Stimulated activated CD8-positive, alpha-beta memory T cell treated with anti-CD3 and anti-CD28 coated beads, Interleukin-4, amount 100 ng/mL, for 1 hour (primary cell): ENCODE measurements at places on chromosomes 1 and 21.
A peak's percentile ranks its signal among the peaks of the same experiment; 100 is the strongest.

DNA sequence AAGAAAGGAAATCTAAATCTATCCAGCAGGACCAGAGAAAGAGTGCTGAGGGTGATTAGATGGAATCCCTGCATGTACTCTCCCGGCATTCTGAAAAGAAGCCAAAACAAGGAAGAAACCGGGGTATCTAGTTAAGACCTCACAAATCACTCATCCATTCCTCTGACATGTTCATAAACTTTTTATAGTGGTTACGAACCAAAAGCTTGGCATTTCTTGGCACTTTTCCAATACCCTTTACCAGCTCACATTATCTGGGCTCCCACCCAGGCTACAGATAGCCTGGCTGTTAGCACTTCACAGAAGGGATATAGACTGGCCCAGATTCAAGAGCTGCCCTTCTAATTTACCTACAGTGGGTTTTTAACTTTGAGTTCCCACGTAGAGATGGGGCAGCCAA lies 1.8 kb upstream of the C1orf74 start:
- DNase-seq: no peak

DNA sequence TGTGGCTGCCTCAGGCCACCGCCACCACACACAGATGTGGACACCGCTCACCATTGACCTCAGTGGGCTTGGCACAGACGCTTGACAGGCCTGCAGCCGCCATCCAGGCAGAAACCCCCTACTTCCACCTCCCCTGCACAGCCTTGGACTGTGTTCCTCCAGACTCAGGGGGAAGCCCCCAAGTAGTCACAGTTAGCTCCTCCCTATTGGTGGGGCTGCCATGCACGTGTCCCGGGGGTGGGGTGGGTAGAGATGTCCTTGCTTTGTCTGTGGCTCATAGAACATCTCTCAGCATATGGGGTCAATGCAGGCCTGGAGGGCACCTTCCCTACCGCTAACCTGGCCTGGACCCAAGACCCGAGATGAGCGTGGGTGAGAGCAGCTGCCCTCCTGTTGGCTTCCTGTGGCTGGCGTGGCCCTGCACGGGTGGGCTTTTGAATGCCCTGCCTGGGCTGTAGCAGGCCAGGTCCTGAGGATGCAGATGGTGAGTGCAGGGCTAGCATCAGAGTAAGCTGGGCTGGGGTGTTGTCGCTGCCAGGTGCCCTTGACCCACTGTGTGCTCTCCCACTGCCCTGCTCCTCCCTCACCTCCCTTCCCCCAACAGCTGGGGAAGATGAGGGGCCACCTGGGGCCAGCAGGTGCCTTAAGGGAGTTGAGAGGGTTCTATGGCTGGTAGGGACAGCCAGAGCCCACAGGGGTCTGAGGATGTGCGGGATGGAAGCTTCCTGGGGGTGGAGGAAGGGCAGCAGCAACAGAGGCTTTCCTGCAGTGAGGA lies 6.2 kb downstream of the CROCC start:
- DNase-seq: no peak

DNA sequence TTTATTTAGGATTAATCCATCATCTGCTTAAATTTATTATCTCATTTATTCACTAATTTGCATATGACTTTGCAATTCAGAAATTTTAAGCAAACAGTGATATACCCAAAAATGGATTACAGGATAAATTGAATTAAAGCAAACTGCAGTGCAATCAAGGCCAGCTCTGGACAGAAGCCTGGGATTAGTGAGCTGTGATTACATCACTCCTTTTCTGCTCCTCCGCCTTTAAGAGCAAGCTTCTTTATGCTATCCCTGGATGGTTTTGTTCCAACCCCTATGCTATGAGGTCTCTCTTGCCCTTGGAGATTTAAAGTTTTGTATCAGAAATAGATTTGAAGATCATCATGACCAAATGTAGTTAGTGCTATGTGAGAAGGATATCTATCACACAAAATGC lies 32.6 kb downstream of the GPR52 start:
- DNase-seq: no peak

- DNase-seq: no peak
Observed at GRCh38 chr1:240619906-240620621, 8.1 kb upstream of the GREM2 start.

DNA sequence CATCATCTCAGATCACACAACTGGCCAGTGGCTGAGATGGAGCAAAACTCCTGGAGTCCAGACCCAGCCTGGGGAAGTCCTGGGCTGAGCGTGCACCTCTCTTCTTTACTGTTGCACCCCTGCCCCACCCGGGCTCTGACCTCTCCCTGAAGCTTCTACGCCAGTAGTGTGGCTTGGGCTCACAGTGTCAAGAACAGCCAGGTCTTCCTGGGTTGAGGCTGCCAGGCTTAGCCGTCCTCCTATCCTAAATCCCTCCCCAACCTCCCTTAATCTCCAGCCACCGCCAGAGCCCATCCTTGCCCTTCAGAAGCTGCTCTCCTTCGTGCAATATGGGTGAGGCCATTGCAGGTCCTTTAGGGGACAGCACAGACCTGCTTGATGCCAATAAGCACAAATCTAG lies 399.2 kb upstream of the VAMP3 start:
- DNase-seq: no peak

GRCh38 chr1:243435836-243436235 lies 180.0 kb downstream of the SDCCAG8 start:
- no peak for DNase-seq

GRCh38 chr1:92922356-92923035 lies 38.8 kb downstream of the DIPK1A start:
- no peak for DNase-seq

DNA sequence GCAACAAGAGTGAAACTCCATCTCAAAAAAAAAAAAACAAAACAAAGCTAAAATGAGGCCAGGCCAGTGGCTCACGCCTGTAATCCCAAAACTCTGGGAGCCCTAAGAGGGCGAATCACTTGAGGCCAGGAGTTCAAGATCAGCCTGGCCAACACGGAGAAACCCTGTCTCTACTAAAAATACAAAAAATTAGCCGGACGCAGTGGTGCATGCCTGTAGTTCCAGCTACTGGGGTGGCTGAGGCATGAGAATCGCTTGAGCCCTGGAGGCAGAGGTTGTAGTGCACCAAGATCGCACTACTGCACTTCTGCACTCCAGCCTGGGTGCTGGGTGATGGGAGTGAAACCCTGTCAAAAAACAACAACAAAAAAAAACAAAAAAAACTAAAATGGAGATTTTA lies 191.2 kb upstream of the SGIP1 start:
- no peak for DNase-seq

- no peak for DNase-seq
Observed at GRCh38 chr21:37384416-37384815, 17.8 kb downstream of the DYRK1A start.

DNA sequence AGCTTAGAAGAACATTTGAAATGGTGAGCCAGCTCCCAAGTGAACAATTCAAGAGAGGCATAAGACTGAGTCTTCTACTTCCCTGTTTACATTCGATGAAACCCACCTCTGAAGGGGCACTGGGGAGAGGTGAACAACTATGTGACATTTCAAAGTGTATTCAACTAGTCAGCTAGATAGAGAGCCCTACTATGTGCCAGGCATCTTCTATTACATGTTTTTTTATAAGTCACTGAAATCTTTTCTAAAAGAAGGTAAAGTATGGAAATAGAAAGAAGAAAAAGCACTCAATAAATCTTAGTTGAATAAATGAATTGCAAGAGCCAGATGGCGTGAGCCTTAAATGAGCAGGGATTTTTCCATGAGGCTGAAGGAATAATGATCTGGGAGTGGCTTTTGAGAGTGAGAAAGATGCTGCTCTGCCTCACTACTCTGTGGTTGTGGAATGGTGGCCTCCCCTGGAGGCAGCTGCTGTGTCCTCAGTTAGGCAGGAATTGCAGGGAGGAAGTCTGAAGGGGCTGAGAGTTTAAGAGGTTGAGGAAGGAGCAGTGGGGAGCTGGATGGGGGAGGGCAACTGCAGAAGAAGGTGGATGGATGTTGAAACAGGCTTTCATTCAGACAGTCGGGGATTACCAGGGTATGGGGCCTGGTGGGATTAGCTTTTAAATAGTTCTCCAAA lies 10.4 kb upstream of the PTPRF start:
- no peak for DNase-seq

DNA sequence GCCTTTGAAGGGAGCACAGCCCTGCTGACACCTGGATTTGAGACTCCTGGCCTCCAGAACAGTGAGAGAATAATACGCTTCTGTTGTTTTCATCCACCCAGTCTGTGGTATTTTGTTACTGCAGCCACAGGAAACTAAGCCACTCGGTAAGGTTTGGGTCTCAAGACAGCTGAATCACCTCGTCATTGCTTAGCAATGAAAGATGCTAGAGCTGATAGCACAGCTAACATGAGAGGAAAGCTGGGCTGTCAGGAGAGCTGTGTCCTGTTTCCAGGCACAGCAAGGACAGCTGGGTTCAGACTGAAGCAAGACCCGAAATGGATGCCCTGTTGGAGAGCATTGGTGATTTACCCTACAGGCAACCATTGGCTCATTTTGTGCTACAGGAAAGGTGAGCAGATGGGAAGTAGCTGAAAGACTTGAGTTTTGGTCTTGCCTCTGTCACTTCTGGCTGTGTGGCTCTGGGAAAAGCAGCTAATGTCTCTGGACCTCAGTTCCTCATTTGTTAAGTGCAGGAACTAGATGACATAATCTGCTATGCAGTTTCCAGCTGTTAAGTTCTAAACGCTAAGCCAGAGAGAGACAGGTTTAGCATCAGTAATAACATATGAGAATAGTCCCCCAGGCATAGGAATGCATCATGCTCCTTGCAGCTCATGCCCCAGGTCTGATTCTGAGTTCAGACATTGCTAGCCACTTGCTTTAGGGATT lies 58.0 kb downstream of the CLIC6 start:
- no peak for DNase-seq

DNA sequence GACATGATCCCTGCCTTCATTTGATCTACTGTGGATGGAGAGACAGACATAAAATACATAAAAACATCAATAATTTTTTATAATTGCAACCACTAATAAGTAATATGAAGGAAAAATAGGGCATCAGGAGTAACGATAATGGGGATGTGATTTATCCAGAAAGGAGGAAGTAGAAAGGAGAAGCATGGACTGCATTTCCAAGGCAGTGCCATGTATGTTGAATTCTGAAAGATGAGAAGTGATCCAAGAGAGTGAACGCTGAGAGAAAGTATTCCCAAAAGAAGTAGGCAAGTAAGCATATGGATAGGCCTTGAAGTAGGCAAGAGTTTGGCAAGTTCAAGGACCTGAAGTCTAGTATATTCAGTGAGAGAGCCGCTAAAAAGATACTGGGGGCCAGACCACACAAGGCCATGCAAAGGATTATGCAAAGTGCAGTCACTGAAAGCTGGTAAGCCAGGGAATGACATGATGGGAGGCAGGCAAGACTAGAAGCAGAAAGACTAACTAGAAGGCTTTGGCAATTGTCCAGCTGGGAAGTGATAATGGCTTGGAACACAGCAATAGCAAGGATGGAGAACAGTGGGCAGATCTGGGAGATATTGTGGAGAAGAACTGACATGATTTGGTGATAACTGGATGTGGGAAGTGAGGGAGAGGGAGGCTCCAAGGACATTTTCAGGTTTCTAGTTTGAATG lies 85.9 kb downstream of the TM2D1 start:
- DNase-seq: no peak

- DNase-seq: no peak
Observed at GRCh38 chr1:224133741-224134299, 19.9 kb downstream of the FBXO28 start.

DNA sequence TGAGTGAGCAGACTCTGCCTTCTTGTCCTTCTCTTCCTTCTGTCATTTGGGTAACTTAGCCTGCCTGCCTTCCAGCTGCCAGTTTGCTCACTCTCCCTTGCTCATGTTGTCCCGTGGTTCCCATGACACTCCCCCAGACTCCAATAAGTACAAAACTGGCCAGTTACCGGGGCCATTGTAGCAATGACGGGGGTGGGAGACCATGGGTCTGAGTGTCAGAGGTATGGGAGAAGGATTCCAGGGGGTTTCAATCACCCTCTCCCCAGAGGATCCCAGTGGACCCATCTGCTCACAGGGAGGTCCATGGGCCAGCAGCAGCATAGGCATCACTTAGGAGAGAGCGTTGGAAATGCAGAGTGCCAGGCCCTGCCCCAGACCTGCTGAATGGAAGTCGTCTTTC lies 51.3 kb downstream of the CAPN9 start:
- no peak for DNase-seq

DNA sequence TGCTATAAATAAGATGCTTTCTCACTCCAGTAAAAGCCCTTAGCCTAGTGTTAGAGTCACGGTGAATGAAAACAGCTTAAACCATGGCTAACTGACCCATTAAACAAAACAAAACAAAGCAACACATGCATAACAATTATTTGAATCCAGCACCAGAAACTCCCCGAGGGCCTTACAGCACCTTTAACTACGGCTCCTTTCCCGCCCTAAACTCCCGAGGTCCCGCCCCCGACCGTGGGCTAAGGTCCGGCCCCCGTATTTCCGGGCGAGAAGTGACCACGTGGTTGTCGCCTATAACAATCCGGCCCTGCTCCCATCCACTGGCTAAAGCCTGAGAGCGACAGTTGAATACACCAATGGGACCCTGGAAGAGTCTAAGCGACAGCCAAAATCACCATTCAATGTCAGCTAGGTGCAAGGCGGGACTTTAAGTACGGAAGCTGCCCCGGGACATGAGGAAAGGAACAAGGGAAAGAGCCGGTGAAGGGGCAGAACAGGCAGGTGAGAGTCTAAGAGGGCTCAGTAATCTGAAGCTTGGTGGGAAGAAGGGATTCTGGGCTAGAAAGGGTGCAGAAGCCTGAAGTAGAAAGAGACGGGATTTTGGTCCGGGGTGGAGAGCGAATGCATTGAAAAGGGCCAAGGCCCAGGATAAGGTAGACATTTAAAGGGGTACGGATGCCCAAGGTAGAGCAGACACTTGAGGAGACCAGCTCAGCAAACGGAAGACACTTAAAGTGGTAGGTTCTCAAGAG lies at the start of gene FLAD1:
Gene FLAD1, plus strand, starts transcription at position 448 of the 752 bp plus-strand sequence. CDS start 351 bp downstream, outside the sequence.
- DNase-seq: peak; percentile 80

GRCh38 chr1:229058729-229059128 lies 212.2 kb upstream of the RAB4A start:
- no peak for DNase-seq

GRCh38 chr1:117664314-117664713 lies 58.5 kb downstream of the TENT5C start:
- DNase-seq: no peak

GRCh38 chr1:165508291-165508690 lies 35.5 kb upstream of the LRRC52 start:
- no peak for DNase-seq

DNA sequence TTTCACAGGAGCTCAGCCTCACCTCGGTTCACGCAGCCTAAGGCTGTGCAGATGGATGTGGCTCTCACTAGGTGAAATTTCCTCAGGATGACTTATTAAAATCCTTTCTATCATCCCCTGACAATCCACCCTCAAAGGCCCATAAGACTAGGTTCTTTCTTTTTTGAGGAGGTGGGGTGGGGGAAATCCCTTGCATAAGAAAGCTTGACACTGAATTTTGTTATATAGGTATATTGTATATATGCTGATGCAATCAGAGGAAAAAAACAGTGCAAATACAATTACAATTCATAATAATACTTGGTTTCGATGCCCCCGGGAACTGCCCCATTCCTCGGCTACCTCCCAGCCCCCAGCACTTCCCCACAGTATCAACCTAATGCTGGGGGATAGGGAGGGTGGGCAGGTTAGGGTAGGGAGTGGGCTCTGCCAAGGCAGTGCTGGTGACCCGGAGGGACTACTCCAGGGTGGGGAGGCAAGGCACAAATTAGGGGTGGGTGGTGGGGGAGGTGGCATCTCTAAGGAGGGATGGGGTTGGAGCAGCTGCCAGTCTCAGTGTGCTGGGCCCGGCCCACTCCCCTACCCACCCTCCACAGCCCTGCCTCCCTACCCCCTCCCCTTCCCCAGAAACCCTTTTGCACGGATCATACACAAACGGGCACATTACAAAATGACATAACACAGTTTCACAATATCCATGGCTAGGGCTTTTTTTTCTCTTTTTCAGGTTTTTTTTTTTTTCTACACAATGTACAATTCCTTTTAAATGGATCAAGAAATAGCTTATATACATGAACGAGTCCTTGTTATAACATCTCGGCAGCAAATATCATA lies 30.9 kb downstream of the SLC27A3 start:
- no peak for DNase-seq
